Progenitor cell of endocrine pancreas (in vitro differentiated cells): ENCODE measurements at places on chromosomes 2 and 18. TPM values are rescaled to one million over a fixed set of nuclear protein-coding genes. Genes with fewer than 3 reads are reported as not detected.

DNA sequence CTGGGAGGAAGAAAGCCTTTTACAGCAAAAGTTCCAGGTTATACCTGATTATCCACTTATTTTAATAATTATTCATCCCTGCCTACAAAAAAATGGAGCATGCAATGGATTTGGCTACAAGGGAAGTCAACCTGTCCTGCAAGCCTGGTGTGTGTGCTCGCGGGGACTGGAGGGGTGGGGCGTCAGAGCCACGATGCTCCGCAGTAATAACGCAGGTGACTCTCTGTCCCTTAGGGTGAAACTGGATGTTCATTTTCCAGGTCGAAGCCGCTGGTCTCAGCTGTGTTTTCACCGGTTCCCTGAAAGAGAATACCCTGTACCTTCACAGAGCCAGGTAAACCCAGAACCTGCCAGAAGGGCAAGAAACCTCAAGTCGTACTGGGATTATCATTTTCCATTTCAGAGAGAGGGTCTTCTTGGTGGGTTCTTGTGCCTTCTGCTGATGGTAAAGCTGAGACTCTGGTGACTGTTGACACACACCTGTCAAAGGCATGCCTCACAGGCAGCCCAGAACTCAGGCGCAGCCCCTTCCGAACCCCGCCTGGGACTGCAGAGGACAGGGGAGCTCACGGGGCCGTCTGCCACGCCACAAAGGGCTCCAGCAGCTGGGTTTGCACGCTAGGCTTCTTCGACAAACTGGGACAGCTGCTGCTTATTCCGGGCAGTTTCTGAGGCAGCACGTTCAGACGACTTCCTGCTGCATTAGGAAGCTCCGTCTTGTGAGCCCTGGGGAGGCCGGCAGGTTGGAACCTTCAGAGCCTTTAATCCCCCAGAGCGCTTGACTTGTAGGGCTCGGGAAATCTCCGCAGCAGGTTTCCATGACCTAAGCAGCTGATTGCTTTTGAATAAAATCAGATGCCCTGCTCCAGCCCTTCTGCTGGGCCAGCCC is 58.6 kb downstream of the KCNG2 start:
- no peak for DNase-seq
- peaks cover 1% of the 10 kb centered on the region for H3K4me1 ChIP-seq
- H3K27ac ChIP-seq: no peak overlapping the region
- no peak overlapping the region for H3K4me3 ChIP-seq
- H3K36me3 ChIP-seq: no peaks in the 10 kb centered on the region

Gene SOCS6
- 36.3 and 39.0 TPM in 2 replicates for total RNA-seq

DNA sequence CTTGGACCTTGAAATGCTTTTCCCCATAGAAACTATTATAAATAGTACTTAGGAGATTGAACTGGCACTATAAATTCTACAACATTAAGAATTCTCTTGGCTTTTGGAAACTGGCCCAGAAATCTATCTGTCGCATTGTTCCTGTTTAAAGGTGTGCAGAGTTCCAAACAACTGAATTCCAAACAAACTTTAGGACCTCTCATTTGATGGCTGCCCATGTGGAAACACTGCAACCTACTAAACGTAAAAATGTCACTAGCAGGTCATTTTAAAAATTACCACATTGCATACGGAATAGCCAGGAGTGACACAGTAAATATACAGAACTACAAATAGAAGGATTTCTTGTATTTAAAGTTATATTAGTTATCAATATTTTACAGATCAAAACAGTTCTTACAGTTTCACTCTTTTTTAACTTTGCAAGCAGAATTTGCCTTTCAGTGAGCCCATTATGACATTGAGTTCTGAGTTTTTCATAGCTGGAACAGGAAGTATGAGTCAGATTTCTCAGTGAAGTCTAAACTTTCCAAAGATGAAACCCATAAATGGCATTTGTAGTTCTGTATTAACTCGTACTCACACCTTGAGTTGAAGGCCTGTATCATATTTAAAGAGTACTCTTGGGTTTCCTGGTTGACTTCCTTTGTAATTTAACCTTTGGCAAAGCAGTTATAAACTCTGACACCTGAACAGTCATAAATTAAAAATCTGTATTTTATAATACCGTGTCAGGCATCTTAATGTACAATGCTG is 142.3 kb upstream of the BOD1L2 start:
- H3K4me1 ChIP-seq: peaks cover 24% of the 10 kb centered on the region
- no peaks in the 10 kb centered on the region for H3K36me3 ChIP-seq
- DNase-seq: no peak
- H3K27me3 ChIP-seq: peaks cover 10% of the 10 kb centered on the region
- no peak overlapping the region for H3K4me3 ChIP-seq

Gene CHST9
- total RNA-seq: 38.9 and 43.2 TPM in 2 replicates

DNA sequence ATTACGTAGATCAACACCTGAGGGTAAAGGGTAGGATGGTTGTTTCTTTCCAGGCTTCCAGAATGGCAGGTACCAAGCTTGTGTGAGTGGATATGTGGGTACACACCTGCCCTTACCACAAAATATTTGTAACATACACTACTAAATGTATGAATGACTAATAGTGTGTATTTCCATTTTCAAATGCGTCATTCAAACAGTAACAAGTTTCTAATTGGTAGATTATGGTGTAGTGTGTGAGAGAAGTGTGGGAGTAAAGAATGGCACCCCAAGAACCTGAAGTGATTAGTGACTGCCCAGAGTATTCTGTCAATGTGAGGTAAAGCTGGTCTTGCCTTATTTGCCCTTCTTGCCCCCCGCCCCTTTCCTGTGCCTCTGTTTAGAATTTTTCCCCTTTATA is 21.1 kb downstream of the AGPS start:
- DNase-seq: no peak
- H3K36me3 ChIP-seq: peaks cover 5% of the 10 kb centered on the region
- H3K27me3 ChIP-seq: no peaks in the 10 kb centered on the region
- H3K4me3 ChIP-seq: no peak overlapping the region
- peak overlapping the region; percentile 86 for H3K27ac ChIP-seq

Gene ICA1L
- 17.8 and 19.1 TPM in 2 replicates for total RNA-seq

DNA sequence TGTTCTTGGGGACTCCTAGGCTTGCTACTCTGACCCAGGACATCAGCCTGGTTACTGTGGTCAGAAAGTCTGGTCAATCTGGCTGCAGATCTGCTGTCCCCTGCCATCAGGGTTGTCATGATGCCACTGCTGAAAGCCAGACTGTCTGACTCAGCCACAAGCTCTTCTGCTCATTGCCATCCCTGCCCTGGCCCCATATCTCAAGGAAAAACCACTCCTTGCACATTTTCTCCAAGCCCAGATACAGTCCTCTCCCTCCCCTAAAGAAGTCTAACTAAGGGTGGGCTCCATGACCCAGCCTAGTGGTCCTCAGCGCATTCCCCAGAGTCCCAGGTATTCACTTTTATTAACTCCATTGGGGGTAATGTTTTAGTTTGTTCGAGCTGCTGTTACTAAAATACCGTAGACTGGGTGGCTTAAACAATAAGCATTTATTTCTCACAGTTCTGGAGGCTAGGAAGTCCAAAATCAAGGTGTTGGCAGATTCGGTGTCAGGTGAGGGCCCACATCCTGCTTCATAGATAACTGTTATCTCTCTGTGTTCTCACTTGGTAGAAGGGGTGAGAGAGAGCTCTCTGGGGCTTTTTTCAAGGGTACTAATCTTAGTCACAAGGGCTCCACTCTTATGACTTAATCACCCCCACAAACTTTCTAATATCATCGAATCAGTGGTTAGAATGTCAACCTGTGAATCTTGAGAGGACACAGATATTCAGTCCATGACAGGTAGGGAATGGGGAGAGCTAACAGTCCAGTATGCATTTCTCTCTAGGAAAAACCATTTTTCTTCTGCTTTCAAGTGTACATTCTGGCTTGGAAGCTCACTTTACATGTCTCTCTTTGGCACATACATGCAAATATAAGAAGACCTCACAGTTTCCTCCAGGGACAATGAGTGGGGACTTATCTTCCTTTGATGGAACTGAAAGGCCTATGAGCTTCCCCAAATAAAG is 94.8 kb upstream of the CXCR4 start:
- H3K4me1 ChIP-seq: peaks cover 36% of the 10 kb centered on the region
- no peak overlapping the region for H3K4me3 ChIP-seq
- H3K27me3 ChIP-seq: no peaks in the 10 kb centered on the region
- H3K27ac ChIP-seq: no peak overlapping the region
- no peak for DNase-seq

DNA sequence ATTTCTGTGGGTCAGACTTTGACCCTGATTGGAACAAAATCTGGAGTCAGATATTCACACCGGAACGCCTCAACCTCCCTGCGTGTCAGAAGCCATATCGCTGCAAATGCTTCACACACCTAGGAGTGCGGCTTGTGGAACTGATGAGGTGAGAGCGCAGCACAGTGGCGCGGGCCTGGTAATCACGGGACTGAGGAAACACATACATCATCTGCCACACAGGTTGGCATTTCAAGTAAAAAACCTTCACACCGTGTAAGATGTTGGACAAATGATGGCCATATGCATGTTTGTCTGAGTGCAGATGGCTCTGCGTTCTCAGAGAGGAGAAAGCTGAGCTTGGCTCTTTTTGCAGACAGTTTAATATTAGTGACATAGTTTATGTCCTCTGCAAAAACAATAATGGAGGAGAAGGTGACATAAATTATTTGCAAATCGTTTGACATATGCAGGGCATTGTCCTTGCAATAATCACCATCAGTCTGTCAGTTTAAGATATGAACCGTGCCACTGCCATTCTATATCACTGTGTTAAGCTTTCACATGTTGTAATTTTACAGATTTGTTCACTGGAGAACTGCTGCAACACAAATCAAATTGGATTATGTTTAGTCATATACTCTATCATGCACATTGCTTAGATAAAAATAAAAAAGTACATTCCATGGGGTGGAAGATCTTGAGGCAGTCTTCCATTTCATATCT is 101.4 kb downstream of the MTX2 start:
- H3K27me3 ChIP-seq: peaks cover 9% of the 10 kb centered on the region
- H3K4me1 ChIP-seq: no peaks in the 10 kb centered on the region
- H3K36me3 ChIP-seq: no peaks in the 10 kb centered on the region
- no peak for DNase-seq
- no peak overlapping the region for H3K4me3 ChIP-seq

Gene NT5C1B
- not detected in 2 replicates for total RNA-seq

DNA sequence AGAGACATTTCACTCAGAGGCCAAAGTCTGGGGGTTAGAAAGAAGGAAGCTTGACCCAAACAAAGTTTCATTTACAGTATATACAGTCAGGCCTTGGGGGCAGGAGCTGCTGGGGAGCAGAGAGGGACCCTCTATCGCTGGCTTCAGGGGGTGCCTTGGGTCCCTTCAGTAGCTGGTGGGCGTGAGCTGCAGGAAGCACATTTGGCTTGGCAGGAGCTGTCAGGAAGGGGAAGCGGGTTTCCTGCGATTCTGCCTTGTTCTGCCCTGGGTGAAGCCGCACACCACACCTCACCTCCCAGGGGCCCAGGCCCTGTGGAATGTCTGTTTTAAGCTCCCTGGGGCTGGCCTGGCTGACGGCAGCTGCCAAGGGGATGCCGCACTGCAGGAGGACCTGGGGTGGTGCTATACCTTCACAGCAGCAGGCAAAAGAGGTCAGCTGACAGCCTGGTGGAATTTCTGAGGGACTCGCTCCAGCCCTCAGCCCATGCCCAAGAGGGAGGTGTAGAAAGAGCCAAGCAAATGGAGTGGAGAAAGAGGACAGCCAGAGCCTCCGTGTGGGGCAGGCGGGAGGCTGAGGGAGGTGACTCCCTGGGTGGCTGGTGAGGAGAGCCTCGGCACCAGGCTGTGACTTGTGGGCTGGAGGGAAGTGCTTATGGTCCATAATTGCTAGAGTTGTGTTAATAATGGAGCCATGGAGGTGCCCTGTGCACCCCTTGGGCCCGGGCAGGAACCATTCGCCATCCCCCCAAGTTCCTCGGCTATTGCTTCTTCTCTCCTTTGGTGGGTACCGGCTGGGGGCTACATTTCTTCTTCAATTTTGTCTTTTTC is 43.9 kb downstream of the PSD4 start:
- H3K4me3 ChIP-seq: no peak overlapping the region
- H3K27ac ChIP-seq: peak overlapping the region; percentile 86
- peaks cover 11% of the 10 kb centered on the region for H3K4me1 ChIP-seq
- H3K36me3 ChIP-seq: no peaks in the 10 kb centered on the region
- no peak for DNase-seq

DNA sequence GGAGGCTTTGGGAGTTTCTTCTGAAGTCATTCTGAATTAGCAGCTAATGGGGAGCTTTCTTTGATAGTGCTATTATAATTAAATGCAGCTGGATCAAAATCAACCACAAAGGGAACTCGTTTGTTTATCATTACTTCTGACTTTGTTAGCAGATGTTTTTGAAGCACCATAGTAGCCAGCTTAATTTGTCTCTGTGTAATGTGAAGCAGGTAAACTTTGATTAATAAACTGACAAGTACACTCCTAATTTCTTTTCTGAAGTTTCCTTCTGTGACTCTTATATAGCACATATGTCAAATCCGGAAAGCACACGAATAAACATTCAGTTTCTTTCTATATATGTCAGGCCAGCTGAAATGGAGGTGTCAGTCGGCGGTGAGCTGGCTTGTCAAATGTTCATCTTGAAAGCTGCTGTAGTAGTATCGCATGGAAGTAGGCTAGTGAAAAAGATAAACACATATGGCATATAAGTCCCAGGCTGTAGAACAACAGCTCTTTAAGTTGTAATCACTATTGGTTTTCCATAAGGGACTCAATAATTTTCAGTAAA is 451.9 kb upstream of the ZEB2 start:
- peaks cover 5% of the 10 kb centered on the region for H3K36me3 ChIP-seq
- H3K27me3 ChIP-seq: peaks cover 20% of the 10 kb centered on the region
- no peaks in the 10 kb centered on the region for H3K4me1 ChIP-seq
- no peak overlapping the region for H3K27ac ChIP-seq

GRCh38 chr18:12336171-12336613 is 28.2 kb downstream of the TUBB6 start:
- H3K36me3 ChIP-seq: peaks cover 38% of the 10 kb centered on the region
- H3K27ac ChIP-seq: peak overlapping the region; percentile 75
- no peaks in the 10 kb centered on the region for H3K27me3 ChIP-seq
- peaks cover 24% of the 10 kb centered on the region for H3K4me1 ChIP-seq
